Airway epithelial cell (primary cell): ENCODE measurements at places on chromosomes 2 and 18. TPM values are rescaled to one million over a fixed set of nuclear protein-coding genes. Genes with fewer than 3 reads are reported as not detected.

Gene OSR1
- 2.7 and 4.0 TPM in 2 replicates for total RNA-seq

Gene ANO7
- 0.79 and 1.1 TPM in 2 replicates for total RNA-seq

Gene CERS6
- total RNA-seq = 34.8 and 41.7 TPM in 2 replicates

Gene TMEM178A
- 0.21 and 0.56 TPM in 2 replicates for total RNA-seq

Gene SLC9A4
- not detected in 2 replicates for total RNA-seq

Gene ODC1
- total RNA-seq = 251 and 253 TPM in 2 replicates

Gene MPPE1
- total RNA-seq = 14.0 and 14.1 TPM in 2 replicates

Gene LONRF2
- total RNA-seq = not detected in 2 replicates
